Stimulated activated CD8-positive, alpha-beta memory T cell treated with anti-CD3 and anti-CD28 coated beads, Interleukin-7, amount 100 ng/mL, for 1 hour (primary cell): ENCODE measurements at places on chromosomes 4 and X.

GRCh38 chr4:37745946-37746345 is 59.8 kb upstream of the RELL1 start:
- no peak for DNase-seq

DNA sequence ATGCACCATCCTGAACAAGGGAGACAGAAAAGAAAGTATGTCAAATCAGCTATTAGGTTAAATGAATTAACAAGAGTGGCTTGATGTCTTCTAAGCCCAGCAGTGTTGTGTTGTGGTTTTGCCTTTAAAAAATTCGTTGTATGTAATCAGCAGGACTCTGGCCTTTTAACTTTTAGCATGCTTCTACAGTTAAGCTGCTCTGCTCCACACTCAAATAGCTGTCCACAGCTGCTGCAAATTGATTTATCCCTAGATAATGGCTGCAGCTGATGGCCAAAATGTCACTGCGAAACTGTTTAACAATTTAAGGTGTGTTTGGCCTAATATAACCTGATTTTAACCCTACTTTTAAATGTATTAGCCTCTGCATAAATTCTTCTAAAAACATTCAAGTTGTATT is 85.8 kb downstream of the CXXC4 start:
- no peak for DNase-seq

- DNase-seq: no peak
Measured at GRCh38 chr4:102687982-102688433, 72.8 kb downstream of the MANBA start.

GRCh38 chr4:16801356-16801755 is 97.1 kb downstream of the LDB2 start:
- no peak for DNase-seq

DNA sequence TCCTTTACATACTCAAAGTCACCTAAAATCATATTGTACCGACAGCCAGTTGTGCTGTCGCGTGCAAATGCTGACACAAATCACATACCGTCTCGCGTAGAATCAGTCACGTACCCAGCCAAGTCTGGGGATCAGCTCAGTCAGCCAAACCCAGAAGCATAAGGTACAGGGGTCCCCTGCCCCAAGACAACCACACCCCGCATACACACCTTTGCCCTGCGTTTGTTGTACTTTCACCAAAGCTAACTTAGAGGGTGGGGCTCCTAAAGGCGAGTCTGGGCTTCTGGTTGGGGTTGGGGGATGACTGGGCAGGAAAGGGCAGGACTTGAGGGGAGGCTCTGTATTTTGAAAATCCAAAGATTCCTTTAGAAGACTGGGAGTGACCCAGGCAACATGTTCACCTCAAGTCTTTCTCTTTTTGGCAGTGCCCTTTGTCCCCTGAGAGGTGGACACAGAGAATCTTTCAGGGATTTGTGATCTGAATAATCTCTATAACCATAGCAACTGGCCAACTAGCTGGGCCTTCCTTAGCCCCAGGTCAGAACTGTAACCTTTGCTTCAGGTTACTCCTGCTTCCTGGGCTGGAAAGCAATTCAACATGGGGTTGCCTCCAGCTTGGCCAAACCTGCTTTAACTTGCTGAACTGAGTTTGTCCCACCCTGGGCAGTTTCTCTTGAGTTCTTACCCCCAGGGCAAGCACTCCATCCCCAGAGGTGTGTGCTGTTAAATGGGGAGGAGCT is 992 bp downstream of the GDPD2 start:
- no peak for DNase-seq

DNA sequence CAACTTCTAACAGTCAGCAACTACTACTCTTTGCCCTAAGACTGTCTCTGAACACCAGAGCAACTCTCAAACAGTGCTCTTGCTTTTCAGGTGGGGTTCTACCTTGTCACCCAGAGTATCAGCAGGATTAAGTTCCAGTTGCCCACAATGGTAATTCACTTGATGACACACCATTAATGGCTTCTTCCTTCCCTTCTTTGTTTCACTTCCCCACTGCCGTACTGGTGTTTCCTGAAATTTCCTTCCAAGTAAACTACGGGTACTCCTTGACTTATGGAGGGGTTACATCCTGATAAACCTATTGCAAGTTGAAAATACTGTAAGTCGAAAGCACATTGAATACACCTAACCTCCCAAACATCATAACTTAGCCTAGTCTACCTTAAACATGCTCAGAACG is 36.6 kb upstream of the PDK3 start:
- no peak for DNase-seq

DNA sequence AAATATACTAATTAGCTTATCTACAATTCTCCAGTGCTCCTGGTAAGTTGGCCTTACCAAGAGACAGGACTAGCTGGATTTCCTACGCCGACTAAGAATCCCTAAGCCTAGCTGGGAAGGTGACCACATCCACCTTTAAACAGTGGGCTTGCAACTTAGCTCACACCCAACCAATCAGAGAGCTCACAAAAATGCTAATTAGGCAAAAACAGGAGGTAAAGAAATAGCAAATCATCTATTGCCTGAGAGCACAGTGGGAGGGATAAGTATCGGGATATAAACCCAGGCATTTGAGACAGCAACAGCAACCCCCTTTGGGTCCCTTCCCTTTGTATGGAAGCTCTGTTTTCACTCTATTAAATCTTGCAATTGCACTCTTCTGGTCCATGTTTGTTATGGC is 1025.0 kb downstream of the RAB28 start:
- DNase-seq: no peak

- DNase-seq: no peak
Measured at GRCh38 chr4:76606645-76607265, 171.7 kb downstream of the SHROOM3 start.

GRCh38 chr4:177266506-177266905 is 43.2 kb upstream of the NEIL3 start:
- DNase-seq: no peak
